Immature natural killer cell (primary cell): ENCODE measurements at places on chromosomes 4 and X. TPM values are rescaled to one million over a fixed set of nuclear protein-coding genes. Genes with fewer than 3 reads are reported as not detected.

DNA sequence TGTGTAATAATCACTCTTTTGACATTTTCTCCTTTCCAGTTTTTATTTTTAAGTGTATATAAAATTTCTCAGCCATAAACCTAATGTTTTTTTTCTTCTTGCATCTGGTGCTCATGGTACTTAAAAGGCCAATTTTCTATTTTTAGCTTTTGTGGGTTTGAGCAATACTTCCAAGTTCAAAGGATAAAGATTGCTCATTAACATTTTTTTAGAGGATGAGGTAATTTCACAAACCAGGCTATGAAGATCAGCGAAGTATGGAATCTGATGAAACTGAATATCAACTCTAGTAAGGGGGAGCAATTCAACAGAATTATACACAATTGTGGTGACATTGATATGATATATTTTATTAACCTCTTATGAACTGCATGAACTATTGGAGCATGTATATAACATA is 25.8 kb upstream of the KLHL34 start:
- DNase-seq, result no peak

- peak; percentile 92 for DNase-seq
These were observed at the start of gene CDK16 for GRCh38 chrX:47218280-47218919. CDK16 (plus strand) TSS chrX:47218681; CDS start chrX:47223558, 4,877 bp downstream.

DNA sequence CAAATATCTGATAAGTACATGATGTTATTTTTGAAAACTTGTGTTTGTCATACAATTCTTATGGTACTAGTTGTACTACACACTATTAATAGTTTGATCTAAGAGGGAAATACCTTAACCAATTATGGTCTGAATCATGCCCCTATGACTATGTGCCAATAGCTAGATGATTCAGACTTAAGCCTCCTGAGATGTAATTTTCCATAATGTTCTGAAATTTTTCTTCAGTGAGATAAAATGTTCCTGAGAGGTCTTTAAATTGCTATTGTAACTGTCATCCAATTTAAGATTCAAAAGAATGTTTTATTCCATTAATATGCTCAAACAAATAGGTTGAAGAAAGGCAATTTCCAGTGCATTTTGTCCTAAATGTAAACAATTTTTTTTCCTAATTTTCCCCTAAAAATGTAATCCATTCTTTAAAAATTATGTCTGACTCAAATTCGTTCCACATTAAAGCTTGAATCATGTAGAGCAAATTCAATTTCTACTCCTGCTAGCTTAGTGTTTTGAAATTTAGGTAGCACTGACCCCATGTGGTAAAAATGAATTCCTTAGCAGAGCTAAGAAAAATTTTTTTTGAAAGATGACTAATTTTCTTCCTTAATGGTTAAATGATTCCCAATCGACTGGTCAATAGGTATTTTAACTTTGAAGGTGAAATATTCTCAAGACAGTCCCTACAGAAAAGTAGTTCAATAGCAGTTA is 49.1 kb downstream of the APOOL start:
- no peak for DNase-seq

DNA sequence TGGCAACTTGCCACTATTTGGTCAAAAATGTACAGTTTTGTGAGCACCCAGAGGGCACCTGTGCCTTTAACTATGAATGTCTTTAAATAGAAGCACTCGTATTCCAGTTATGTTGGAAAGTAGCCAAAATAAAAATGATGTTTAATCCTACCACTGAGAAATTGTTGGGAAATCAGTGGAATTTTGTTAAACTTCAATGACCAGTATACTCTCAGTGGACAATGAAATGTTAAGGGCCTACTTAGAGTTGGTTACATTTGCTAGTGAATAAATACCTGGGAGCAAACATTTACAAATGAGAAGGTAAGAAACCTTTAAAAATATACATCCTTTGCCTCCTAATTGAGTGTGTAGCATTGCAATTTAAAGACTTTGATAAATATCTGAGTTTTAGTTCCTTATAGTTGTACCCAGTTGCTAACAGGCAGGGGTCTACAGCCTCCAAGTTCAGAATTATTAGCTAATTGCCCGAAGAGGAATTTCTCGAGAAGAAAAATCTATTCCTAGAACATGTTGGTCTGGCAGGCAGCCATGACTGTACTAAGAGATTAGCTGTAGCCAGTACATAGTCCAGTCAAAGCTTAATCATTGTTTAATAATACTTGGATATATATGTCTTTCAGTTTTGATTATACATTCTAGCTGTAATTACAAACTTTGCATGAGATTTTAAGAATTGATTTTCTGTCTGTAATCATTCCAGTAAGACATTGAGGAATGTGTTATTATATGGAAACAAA is 93.2 kb downstream of the IL1RAPL2 start:
- no peak for DNase-seq

DNA sequence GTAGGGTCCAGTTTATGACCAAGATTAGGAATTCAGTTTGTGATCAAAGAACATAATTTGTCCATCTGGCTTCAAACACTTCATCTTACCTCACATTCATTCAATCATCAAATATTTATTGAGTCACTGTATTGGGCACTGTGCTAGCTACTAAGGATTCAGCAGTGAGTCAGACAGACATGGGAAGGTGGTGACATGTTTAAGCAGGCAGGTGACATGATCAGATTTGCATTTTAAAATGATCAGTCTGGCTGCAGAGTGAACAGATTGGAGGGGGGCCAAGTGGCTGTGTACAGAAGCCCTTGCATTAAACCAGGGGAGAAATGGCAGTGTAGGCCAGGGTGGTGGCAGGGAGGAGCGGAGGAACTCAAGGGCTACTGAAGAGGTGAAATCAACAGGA is 25.1 kb upstream of the APLN start:
- DNase-seq, result no peak

- DNase-seq, result no peak
These were observed 1637.3 kb upstream of the PABPC4L start for GRCh38 chr4:135838889-135839288.

DNA sequence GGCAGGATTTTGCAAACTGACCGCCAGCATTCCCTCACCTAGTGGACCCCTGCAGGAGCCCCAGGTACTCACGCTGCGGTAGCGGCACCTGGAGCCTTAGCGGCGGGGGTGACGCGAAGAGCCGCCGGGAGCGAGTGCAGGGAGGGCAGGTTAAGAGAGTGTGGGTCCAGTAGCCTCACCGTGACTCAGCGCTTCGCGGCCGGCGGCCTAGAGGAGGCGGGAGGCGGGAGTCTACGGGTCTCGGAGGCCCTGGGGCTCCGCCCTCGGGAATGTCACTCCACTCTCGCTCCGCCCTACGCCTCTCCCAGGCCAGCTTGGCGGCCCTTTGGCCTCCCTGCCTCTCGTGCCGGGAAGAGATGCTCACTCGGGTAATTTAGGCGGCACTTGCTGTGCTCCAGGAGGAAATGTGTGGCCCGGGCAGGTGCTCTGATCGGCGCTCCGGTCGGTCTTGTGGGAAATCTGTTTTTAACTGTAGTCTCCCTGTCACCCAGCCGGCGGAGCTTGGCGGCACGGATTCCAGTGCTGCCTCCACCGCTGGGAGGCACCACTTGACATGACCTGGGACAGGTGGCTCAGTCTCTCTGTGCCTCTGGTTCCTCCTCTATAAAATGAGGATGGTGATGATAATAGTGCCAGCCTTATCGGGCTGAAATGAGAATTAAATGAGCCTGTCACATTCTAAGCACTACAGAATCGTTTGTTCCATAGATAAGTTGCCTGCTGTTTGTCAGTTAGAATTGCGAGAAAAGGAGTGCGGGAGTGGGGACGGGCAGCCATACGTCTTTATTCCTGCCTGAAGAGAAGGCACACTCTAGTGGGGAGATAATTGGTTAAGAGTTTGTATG is at the start of gene PIR:
TSS of gene PIR (minus strand) at position 216 of the 845 bp plus-strand sequence. CDS start 2,076 bp downstream, outside the sequence.
- DNase-seq, result peak; percentile 34

GRCh38 chr4:24330172-24330571 is 254.2 kb downstream of the DHX15 start:
- no peak for DNase-seq

DNA sequence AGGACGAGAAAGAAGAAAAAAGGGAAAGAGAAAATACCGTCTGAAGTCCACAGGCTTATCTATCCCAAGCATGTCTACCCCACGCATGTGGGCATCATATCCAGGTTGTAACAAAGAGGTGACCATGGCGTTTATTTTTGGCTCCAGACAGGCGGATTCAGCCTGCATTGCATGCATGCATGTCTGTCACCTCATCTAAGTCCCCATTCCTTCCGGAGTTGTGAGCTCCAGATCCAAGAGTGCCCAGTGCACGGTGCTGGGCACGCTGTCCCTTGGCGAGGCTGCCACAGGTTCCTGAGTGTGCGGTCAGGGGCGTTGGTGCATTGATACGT is 905 bp upstream of the GALNTL6 start:
- no peak for DNase-seq

- no peak for DNase-seq
These were observed 5.8 kb downstream of the MTMR1 start for GRCh38 chrX:150698981-150699380.

DNA sequence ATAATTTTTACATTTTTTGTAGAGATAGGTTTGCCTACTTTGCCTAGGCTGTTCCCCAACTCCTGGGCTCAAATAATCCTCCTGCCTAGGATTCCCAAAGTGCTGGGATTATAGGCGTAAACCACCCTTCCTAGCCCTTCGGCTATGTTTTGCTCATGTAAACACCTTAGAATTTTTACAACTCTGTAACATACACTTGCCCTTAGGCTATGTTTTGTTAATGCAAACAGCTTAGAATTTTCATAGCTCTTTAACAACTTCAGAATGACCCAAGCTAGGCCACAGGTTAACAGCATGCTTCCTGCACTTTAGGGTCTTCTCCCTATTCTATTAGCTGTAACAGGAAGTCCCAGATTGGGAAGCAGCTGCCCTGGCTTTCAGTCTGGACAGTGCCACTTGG is 24.2 kb downstream of the KLHL15 start:
- DNase-seq, result no peak

DNA sequence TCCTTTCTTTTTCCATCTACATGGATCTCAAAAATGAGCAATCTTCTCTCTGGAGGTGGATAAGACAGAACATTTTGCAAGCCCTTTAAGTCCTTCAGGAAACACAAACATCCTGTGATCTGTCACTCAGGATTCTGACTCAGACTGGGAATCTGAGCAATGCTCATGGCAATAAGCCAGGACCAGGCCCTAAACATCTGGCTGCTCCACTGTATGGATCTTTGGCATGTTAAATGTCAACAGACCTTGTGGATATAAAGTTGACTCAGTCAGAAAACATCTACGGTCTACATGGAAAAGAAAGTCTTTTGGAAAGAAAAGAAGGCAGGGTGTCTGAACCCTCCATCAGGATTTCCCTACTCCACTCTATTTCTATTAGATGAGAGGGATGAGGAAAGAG is 17.8 kb upstream of the CHIC2 start:
- DNase-seq, result no peak

DNA sequence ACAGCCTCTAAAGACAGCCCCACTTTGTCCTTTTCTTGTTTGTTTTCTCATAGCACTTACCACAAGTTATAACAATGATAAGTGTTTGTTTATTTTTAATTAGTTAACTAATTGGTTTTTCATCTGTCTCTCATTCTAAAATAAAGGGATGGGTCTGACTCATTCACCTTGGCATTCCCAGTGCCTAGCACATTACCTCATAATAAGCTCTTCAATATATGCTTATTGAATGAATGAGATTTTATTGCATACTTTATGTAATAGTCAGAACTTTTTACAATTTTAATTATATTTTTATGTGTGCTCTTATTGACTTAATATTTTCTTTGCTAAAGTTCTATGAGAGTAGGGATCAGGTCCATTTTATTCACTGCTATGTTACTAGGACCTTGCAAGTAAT is 22.8 kb upstream of the PRKG2 start:
- DNase-seq, result no peak

DNA sequence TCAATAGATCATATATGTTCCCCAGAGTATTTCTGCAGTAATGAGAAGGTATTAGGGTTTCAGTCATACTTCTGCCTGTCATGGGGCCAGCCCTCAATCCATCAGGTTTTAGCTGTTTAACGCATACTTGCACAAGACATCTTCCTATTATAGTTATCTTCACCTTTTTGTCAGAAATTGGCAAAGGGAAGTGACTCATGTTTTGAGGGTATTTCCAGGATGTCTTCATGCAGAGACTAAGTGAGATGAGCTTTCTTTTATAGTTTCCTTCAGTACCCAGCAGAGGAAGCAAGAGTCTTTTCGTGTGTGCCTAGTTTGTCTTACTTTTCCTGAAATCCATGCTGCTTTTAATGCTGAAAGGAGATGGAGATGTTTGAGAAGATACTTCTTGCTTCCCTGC is 9.5 kb downstream of the CSTF2 start:
- DNase-seq, result no peak

DNA sequence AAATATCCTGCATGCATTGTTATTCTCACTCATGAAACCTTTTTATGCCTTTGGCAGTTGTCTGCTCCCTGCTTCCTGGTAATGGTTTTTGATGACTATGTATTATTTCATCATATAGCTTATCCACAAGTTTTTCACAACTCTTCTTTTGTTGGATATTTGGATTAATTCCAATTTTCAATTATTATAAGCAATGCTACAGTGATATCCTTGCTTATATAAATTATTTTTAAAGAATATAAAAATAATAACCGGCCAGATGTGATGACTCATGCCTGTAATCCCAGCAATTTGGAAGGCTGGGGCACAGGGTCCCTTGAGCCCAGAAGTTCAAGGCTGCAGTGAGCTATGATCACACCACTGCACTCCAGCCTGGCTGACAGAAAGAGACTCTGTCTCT is 47.0 kb downstream of the ASIC5 start:
- no peak for DNase-seq

DNA sequence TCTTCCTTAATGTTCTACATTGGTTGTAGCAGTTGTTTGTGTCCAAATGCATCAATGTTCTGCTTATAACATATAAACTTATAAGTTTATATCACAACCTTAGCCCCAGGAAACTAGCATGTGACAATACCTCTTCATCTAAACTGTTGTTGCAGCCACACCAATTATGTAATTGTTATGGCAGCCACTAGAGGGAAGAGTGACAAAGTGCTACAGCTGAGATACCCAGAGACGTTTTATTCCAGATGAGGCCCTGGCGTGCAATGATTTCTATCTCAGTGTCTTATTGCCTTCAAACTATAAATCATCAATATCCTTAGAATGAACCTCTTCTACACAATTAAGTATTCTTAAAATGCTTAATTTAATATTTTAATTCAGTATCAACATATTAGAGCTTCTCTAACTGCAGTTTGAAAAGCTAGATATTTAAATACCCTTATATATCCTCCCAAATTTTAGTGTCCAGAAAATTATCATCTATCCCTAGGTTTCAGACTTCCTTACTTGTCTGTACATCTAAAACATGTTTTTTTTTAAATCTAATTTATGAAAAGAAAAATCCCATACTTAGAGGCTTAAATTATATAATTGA is 171.6 kb downstream of the PCDH10 start:
- no peak for DNase-seq

UGT2B17 gene
- not detected for polyA plus RNA-seq

ASB11 gene
- not detected for polyA plus RNA-seq

CLCN4 gene
- not detected for polyA plus RNA-seq

AMER1 gene
- 0.06 TPM for polyA plus RNA-seq

OSTC gene
- 257 TPM for polyA plus RNA-seq

IL1RAPL1 gene
- polyA plus RNA-seq, result not detected

SPOCK3 gene
- polyA plus RNA-seq, result not detected

RADX gene
- 1.0 TPM for polyA plus RNA-seq

ARSD gene
- polyA plus RNA-seq, result 10.7 TPM

CENPVL1 gene
- polyA plus RNA-seq, result not detected
